ENCODE measurements at places on chromosomes 6 and 20.

DNA sequence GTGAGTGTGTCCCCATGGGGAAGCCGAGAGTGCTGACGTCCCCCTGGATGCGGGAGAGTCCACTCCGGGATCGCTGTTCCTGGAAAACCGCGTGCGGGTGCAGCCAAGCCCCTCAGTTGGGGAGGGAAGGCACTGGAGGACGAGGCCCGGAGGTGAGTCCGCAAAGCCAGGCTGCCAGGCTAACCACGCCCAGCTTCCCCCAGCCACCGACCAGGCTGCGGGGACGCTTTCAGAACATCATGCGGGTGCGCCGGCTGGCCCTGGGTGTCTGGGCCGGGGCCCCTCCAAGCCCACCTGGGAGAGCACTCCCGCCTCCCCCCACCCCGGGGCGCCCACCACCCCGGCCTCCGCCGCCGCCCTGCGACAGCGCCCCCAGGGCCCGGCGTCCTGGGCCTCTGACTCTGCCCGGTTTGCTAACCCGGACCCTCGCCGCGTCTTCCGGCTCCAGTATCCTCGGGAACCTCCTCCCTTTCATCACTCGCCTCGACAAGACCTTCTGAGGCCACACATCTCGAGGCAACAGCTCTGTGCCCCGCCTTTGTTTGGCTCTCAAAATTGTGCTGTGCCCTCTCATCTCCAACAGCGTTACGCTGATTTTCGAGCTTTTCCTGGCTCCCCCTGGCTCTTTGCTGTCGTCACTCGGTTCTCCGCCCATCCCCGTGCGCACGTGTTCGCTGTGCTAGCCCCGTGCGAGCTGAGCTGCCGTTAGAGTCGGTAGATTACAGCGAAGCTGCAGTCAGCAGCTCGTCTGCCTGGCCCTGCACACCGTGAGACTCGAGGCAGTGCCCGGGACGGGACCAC, 47.1 kb upstream of the ENTPD6 start:
- DNase-seq: peak; percentile 4

- DNase-seq: no peak
These were observed 7.0 kb upstream of the DACT2 start for GRCh38 chr6:168326294-168327261.

GRCh38 chr20:21089391-21089790, 16.8 kb downstream of the LINC00237 start:
- DNase-seq: no peak

DNA sequence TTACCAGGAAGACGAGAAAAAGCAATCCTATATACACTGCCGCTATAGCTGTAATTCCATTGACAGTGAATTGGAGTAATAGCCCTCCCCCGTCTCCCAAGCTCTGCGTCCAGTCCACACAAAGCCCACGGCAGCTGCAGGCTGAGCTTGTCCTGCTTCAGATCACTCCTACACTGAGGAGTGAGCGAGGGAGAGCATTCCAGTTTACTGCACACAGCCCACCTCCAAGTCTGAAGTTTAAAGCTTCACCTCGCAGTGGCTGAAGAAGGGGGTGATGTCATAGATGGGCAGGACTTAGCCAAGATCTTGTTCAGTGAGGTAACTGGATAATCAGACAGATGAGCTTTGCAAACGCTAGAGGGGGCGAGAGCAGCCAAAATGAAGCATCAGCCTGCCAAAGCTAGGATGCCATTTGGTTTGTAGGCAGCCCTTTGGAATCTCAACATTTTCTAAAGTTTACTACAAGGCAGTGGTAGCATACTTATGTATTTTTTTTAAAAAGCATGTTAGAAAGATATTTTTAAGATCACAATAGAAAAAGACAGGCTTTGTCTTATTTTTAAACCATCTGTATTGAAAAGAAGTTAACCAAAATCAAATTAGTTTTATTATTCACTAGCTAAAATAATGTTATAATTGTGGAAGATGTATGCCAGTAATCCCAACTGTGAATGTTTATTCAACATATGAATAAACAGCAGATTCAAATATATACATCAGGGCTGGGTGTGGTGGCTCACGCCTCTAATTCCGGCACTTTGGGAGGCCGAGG, at the start of gene FLRT3:
Gene FLRT3 (minus strand): TSS at position 213 of the 772 bp plus-strand sequence. CDS start 10,106 bp downstream, outside the sequence.
- peak; percentile 97 for DNase-seq

- DNase-seq: no peak
These were observed 12.1 kb downstream of the ZDHHC14 start for GRCh38 chr6:157392927-157393668.
